ENCODE measurements at places on chromosomes 6 and 20.

DNA sequence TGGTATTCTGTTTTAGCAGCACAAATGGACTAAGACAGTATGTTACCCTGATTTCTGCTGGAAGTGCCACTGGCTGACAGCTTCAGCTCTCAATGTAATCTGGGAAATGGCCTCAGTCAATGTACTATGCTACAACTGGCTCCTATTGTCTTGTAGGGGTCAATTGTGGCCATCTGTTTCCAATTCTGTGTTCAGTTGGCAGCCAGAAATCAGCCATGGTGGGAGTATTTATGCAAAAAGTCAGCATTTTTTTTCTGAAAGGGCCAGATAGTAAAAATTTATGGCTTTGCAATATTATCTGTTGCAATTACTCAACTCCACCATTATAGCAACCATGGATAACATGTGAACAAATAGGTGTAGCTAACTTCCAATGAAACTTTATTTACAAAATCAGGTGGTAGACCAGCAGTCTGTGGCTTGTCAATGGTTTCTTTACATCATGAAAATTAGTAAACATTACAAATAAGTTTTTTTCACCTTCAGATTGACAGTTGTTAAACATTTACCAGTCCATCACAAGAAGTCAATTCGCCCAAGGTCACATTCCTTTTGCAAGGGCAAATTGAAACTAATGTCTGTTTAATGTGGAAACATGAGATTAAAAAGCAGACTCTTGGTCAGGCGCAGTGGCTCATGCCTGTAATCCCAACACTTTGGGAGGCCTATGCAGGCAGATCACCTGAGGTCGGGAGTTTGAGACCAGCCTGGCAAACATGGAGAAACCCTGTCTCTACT, 58.3 kb upstream of the TSHZ2 start:
- DNase-seq: no peak

DNA sequence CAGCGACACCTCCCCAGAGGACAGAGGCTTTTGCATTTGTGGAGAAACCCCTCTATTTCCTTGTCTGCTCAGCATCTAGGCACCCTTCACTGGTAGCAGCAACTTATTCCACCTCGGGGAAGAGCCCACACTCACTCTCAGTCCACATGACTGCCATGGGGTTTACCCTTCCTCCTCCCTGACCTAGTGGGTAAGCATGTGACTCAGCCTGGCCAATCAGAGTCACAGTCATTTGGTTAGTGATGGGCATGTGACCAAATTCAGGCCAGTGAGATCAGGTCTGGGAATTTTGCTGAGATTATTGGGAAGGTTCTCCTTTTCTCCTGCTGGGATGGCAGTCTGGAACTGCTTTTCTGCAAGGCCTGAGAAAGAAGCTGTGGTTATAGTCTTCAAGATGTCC, 145.7 kb upstream of the PHACTR3 start:
- DNase-seq: no peak

- no peak for DNase-seq
Observed at GRCh38 chr6:112639391-112639831, 292.3 kb downstream of the RFPL4B start.

GRCh38 chr6:90253631-90254030, 43.0 kb downstream of the BACH2 start:
- no peak for DNase-seq

All from sciatic nerve (tissue), 2 donors.